ENCODE measurements at places on chromosomes 5 and 9. TPM values are rescaled to one million over a fixed set of nuclear protein-coding genes. Genes with fewer than 3 reads are reported as not detected.
A peak's percentile ranks its signal among the peaks of the same experiment; 100 is the strongest.

DNA sequence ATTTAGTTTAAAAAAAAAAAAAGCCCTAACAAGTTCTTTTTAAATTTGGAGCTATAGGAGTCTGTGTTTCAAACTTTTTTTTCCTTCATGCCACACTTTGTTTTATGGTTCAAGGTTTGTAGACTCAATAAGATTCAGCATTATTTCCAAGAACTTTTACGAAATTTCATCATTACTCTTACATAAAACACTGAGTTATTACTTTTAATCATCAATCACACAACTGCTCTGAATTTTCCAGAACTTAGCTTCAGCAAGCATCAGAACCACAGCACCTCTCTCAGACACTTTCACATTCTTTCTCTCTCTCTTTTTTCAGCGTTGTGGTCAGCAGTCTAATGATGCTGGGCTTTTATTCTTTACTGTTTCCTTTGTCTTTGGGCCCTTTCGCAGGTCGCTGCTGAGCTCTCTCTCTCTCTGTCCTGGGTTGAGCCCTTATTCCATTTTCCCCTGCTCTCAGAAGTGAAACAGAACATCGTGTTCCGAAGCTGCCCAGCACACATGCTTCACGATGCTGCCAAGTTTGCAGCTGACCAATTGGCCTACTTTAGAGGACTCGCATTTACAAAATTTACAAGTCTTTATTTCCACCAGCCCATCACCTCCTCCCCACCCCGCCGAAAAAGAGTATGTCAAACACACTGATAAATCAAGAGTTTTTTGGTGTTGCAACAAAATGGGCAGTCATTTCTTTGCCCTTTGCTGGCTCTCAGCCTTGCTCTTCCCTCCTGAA is 44.6 kb upstream of the PIK3R1 start:
- H3K4me3 ChIP-seq, result no peak overlapping the region
- no peak overlapping the region for H3K27ac ChIP-seq
- H3K4me1 ChIP-seq, result no peaks in the 10 kb centered on the region
- no peaks in the 10 kb centered on the region for H3K27me3 ChIP-seq

GRCh38 chr9:121598965-121599871 is 52.2 kb upstream of the DAB2IP start:
- H3K27me3 ChIP-seq, result peaks cover 45% of the 10 kb centered on the region
- peaks cover 4% of the 10 kb centered on the region for H3K4me1 ChIP-seq
- no peak overlapping the region for H3K4me3 ChIP-seq
- no peak overlapping the region for H3K27ac ChIP-seq
- no peaks in the 10 kb centered on the region for H3K36me3 ChIP-seq

- H3K27ac ChIP-seq, result peak overlapping the region; percentile 49
- peak overlapping the region; percentile 64 for H3K4me3 ChIP-seq
- H3K4me1 ChIP-seq, result peaks cover 7% of the 10 kb centered on the region
- H3K36me3 ChIP-seq, result no peaks in the 10 kb centered on the region
Measured at GRCh38 chr9:129202613-129203555, 24.8 kb upstream of the IER5L start.

- no peaks in the 10 kb centered on the region for H3K27me3 ChIP-seq
- peaks cover 15% of the 10 kb centered on the region for H3K4me1 ChIP-seq
- peak overlapping the region; percentile 36 for H3K4me3 ChIP-seq
- DNase-seq, result peak; percentile 69
- no peaks in the 10 kb centered on the region for H3K36me3 ChIP-seq
Measured at GRCh38 chr5:79133657-79134451, 22.2 kb downstream of the BHMT start.

- H3K27ac ChIP-seq, result no peak overlapping the region
- DNase-seq, result no peak
- H3K36me3 ChIP-seq, result no peaks in the 10 kb centered on the region
Measured at GRCh38 chr5:45796959-45797553, 100.9 kb upstream of the HCN1 start.

DNA sequence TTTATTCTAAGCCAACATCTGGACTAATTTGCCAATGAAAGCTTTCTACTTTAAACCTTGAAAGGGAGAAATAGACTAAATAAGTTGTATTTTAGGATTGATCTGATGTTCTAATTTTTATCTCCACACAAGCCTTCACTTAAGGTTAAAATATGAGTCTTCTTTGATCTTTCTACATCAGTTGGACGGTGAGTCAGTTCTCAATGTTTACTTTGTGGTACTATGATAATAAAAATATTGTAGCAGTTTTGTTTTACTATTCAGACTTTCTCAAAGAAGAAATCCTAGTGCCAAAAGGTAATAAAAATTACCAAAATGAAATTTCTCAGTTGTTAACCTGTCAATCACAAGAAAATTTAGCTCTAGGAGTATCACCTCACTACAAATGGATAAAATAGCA is 203.5 kb upstream of the RGMB start:
- no peaks in the 10 kb centered on the region for H3K27me3 ChIP-seq
- no peaks in the 10 kb centered on the region for H3K4me1 ChIP-seq
- no peak for DNase-seq

GRCh38 chr5:1374030-1374678 is 29.3 kb upstream of the CLPTM1L start:
- H3K4me3 ChIP-seq, result no peak overlapping the region
- H3K27ac ChIP-seq, result no peak overlapping the region
- no peaks in the 10 kb centered on the region for H3K4me1 ChIP-seq
- DNase-seq, result no peak

- peak; percentile 91 for DNase-seq
- peaks cover 33% of the 10 kb centered on the region for H3K27me3 ChIP-seq
- no peaks in the 10 kb centered on the region for H3K36me3 ChIP-seq
Measured at GRCh38 chr5:79514391-79515105, 614 bp upstream of the HOMER1 start.

Gene RACK1
- 1,749 TPM for total RNA-seq

Gene OLFML2A
- total RNA-seq, result not detected

Gene LCN12
- 2.5 TPM for total RNA-seq

DNA sequence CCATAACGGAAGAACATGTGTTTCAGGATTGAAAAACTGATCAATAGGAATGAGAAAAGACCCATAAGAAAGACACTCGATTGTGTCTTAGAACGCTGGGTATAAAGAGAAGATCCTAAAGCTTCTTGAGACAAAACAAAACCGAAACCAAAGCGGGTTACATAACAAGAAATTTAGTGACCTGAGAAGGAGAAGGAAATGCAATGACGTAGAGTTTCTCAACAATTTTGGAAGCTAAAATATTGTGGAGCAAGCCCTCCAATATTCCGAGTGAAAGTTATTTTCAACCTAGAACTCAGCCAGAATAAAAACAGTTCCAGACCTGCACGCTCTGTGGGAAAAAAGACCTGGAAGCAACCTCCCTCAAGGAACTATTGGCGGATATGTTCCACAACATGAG is 81.9 kb upstream of the FREM1 start:
- H3K27me3 ChIP-seq, result no peaks in the 10 kb centered on the region
- H3K4me3 ChIP-seq, result peak overlapping the region; percentile 69
- no peaks in the 10 kb centered on the region for H3K36me3 ChIP-seq
- peaks cover 32% of the 10 kb centered on the region for H3K4me1 ChIP-seq

Gene TNFSF8
- 34.8 TPM for total RNA-seq

GRCh38 chr5:137156180-137156579 is 342.9 kb downstream of the SPOCK1 start:
- H3K36me3 ChIP-seq, result no peaks in the 10 kb centered on the region
- DNase-seq, result no peak
- no peaks in the 10 kb centered on the region for H3K4me1 ChIP-seq
- H3K27me3 ChIP-seq, result no peaks in the 10 kb centered on the region
- H3K4me3 ChIP-seq, result no peak overlapping the region
